ENCODE measurements at places on chromosomes 7 and 10.

DNA sequence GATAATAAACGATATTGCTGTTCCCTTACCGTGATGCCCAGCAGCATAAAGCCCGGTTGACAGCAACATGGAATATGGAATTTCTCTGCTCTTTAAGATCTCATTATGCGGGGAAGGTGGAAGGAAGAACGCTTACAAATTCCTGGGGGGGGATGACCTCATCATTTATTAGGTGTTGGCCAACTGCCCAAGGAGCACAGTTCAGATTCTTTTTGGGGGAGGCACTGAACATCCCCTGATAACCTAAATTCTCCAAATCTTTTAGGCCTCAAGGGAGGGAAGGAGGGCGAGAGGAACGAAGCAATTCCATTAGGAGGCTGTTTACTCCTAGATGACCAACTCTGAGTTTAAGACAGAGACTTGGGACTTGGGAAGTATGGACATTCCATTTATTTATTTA is 5.2 kb upstream of the COL26A1 start:
- no peak for DNase-seq

- DNase-seq = no peak
Measured at GRCh38 chr10:114956466-114956865, 18.5 kb downstream of the TRUB1 start.

DNA sequence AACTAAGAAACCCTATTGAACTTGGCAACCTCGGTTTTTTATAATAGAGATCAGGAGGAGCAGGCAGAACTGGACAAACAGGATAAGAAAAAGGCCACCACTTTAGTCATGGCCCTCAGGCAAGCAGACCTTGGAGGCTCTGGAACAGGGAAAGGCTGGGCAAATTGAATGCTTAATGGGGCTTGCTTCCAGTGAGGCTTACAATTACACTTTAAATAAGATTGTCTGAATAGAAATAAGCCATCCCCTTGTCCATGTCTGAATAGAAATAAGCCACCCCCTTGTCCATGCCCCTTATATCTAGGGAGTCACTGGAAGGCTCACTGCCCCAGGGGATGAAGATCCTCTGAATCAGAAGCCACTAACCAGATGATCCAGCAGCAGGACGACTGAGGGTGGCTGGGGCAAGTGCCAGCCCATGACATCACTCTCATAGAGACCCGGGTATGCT is 40.6 kb downstream of the AKR1B15 start:
- DNase-seq = no peak

DNA sequence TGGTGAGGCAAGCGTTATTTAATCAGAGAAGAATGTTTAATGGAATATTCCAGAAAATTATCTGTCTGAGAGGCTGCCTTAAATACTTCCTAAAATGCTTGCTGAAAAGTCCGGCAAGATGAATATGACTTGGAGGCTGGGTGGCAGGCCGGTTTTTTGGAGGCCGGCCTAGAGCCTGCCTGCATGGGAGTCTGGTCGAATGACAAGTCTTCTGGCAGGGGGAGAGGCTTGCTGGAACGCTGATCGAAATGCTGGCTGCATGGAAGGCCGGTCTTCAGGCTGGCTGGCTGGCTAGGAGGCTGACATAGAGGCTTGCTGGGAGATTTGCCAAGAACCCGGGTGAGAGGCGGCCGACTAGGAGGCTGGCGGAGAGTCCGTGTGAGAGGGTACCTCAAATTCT is 135.7 kb downstream of the OR13A1 start:
- DNase-seq = peak; percentile 68

- DNase-seq = no peak
Measured at GRCh38 chr10:75294518-75294865, 58.7 kb upstream of the COMTD1 start.

GRCh38 chr7:116224492-116225098 is 14.3 kb downstream of the TES start:
- DNase-seq = no peak

DNA sequence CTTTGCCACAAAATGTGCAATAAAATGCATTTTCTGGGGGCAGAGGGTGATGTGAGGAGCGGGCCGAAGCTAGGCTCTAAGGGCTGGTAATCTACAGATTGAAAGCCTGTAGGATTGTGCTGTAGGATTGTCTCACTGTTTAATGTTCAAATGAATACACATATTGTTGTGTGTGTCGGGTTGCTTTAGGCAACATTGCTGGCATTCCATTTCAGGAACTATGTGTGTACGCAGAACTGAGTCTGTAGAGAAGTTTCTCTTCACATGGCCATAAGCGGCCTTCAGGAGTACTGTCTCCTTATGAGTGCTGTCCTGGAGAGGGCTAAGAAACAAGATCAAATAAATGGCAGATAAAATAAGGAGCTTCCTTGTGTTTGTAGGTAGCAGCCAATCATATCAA is 540.2 kb downstream of the GATA3 start:
- DNase-seq = no peak

- no peak for DNase-seq
Measured at GRCh38 chr7:100893318-100893895, 2.3 kb downstream of the ACHE start.

DNA sequence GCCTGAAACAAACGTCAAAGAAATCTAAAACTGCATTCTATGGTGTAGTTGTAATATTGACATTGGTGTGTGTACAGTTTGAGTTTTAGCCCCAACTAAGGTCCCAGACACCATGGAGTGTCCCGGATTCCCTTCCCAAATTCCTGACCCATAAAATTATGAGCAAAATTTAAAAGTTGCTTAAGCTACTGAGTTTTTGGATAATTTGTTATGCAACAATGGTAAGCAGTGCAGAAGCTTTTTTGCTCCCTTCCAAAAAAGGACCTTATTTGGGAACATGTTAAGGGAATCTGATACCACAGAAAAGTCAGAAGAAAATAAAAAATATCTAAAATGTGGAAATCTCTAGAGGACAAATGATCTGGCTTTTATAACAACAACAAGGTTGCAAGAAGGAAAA is 63.3 kb upstream of the KMT2E start:
- DNase-seq = no peak

DNA sequence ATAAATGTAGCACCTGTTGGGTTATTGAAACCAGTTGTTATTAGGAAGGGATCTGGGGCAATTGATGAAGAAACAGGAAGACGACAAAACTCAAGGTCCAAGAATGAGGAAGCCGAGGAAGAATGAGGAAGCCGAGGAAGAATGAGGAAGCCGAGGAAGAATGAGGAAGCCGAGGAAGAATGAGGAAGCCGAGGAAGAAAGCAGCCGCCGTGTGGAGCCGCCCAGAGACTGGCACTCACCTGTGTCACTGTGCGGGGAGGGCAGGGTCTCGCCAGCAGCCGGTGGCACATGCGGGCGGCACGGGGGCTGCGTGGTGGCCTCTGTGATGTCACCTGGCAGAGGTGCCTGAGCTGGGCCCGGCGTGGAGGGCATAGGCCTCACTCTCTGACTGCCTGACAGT is 71.1 kb upstream of the CFAP46 start:
- DNase-seq = no peak

GRCh38 chr7:122736183-122736582 is 33.5 kb upstream of the RNF148 start:
- DNase-seq = no peak

DNA sequence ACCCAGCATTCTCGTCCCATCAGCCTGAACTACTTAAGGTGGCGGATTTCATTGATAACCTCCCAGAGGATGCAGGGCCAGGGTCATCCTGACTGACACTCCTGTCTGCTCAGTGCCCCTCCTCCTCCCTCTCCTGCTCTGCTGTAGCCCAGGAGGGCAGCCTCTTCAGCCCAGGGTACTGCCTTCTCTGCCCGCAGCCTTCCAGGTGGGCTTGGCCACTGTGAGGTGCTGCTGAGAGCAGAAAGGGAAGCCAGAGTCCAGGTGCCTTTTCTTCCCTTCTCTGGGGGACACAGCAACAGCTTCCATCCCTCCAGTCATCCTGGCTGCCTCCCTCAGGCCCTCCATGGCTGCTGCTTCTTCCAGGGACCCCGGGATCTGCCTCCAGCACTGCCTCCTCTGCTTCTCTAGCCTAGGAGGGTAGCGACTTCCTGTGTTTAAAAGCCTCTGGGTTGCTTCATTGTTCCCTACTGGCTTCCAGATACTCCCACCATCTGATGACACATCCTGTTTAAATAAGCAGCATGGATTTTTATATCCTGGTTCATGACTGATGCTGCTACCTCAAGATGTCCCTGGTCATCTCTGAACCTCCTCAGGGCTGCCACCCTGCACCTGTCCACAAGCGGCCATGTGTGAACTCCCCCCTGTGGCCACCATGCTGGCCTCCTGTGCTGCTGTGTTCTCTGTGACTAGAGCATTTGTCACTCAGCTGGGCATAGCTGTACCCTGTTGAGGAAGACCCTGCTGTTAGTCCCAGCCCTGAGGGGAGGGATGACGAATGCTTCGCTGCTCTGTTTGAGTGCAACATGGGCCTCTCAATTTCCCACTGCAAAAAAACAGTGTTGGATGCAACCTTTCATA is 55.8 kb downstream of the AKR1C4 start:
- DNase-seq = no peak

DNA sequence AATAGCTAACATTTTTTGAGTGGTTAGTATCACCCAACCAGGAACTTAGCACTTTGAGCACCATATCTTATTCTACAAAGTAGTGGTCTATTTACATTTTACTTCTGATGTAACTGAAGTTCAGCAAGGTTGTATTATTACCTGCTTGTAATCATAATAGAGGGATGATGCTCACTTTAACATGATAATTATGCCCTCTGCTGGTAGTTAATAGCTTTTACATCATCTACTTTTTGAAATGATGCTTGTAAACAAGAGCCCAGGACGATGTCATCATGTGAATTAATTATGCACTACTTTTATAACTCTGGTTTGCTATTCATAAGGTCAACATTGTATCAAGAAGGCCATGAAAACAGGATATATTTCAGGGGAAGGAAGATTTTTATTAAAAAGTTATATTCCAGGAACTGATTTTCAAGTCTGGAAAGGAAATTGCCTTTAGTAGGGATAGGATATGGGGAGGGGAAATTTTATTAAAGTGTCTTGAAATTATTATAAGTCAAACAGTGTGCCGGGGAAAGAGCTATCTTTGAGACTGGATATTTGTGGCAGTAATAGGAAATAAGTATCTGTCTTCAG is 80.3 kb upstream of the SCIN start:
- no peak for DNase-seq

GRCh38 chr7:149310113-149310836 is 48.3 kb downstream of the ZNF783 start:
- no peak for DNase-seq

GRCh38 chr10:30448092-30448491 is 14.1 kb downstream of the MAP3K8 start:
- no peak for DNase-seq

DNA sequence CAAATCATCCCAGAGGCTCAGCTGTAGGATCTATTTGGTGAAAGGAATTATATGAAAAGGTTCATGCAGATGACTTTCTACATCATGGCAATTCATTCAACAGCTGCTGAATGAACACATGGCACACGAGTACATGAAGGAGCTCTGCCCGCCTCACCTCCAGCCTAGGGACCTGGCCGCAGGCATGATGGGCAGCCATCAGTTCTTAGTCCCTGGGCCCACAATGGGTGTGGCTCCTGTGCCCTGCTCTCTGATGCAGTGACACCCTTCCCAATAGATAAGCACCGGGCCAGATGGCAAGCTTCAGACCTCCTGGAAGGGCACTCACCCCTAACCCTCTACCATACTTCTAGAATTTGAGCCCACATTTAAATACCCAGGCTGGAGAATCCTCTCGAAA is 3.5 kb downstream of the CHST15 start:
- no peak for DNase-seq

DNA sequence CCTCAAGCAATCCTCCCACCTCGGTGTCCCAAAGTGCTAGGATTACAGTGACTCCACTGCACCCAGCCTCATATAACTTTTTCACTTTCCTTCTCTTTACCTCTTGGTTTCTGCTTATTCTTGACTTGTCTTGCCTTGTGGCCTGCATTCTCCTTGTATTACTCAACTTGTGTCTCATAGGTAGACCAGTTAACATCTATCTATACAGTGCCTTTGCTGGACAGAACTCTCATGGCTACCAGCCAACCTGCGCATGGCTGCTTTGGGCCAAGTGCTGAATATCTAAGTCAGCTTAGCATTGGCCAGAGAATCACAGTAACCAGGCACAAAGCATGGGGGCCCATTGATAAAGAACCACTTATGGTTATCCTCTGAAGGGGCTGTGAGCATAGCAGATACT is 42.6 kb upstream of the ZNRF2 start:
- DNase-seq = no peak

DNA sequence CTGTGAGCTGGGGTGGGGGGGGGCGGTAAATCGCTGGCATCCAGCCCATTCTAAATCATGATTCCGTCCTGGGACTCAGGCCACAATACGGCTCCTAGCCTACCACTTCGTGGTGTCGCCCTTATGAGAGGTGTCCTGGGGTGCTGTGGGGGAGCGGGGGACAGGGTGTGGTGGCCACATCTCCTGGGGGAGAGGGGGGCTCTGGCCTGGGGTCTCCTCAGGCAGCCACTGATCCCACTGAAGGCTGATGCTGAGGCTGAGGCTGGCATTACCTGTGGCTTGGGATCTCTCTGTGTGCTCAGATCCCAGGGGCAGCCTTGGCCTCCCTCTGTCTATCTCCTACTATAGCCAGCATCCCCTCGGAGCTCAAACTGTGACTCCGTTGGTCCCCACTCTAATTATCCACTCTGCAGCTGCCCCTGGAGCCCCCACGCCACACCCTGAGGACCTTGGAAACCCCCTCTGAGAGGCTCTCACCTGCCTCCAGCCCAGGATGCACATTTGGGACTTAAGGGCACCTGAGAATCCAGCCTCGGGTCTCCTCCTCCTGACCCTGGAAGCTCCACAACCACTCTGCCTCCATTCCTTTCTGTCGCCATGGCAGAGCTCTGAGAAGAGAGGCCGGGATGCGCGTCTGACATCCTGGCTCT is 249.3 kb upstream of the TCERG1L start:
- DNase-seq = no peak

GRCh38 chr7:137987968-137988367 is 13.9 kb downstream of the CREB3L2 start:
- no peak for DNase-seq

GRCh38 chr10:116088985-116089384 is 184.0 kb downstream of the GFRA1 start:
- DNase-seq = no peak

DNA sequence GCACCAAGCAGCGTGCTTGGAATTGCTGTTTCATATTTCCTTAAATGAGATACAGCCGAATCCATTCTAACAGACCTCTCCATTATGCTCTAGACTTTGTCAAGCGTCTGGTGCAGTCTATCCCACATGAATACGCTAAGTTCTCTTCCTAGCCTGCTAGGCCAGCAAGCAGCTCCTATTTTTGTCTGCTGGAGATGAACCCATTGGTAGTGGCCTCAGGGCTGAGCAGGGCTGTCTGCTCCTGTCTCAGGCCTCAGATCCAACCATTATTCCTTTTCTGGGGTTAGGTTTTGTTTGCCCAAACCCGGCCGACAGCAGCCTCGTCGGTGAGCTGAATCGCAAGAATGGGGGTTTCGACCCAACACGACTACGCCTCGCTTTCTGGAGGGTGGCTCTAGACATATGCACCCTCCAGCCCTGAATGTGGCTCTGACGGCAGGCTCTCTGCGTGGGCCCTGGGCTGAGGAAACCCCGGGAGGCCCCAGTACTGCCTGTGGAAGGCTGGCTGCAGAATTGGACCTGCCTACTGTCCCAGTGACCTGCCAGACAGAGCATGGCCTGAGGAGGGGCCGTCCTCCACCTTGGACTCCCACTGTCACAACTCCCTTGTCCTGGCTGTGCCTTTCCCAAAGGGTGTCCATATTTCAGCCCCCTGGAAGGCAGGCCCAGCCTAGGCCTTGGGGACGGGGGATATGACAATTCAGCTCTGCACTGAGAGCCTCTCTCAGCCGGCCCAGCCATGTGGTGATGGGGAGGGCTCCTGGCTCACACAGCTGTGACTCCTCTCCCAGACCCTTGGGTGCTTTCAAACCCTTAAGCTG is 267.9 kb upstream of the TCERG1L start:
- DNase-seq = no peak

- no peak for DNase-seq
Measured at GRCh38 chr10:12444981-12445700, 95.8 kb downstream of the CAMK1D start.

Measured in femur (tissue), 1 donor.